ENCODE measurements at places on chromosomes 1 and 21.
A peak's percentile ranks its signal among the peaks of the same experiment; 100 is the strongest.

DNA sequence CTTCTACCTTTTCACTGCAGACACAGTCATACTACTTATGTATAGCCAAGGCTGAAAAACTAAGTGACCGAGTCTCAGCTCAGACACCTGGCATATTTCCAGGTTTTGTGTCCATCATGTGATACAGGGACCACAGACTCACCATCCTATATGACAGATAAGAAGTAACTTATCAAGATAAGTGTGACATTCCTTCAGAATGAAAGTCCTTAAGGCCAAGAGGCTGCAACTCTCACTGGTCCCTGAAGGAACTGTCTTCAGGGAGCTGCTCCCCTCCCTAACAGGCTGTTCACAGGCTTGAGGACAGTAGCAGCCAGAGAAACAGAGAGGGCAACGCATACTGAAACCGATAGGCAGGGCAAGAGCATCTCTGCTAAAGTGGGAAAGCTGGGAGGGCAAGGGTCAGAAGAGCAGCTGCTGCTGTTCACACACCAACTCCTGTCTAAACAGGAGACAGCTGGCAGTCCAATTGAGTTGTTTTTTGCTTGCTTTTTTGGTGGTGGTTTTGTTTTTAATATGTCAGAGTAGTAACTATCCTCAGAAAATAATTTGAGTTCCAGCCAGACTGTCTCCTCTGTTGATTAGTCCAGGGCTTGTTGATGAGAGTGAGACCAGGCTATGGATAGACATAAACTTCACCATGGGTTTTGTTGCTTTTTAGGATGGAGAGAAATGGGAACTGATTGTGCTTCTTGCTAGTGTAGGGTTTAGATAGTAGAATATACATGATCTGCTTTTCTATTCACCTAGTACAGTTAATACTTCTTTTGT lies 67.7 kb downstream of the MACF1 start:
- no peak for DNase-seq

- DNase-seq = no peak
These were observed 21.2 kb downstream of the RCSD1 start for GRCh38 chr1:167651161-167651693.

DNA sequence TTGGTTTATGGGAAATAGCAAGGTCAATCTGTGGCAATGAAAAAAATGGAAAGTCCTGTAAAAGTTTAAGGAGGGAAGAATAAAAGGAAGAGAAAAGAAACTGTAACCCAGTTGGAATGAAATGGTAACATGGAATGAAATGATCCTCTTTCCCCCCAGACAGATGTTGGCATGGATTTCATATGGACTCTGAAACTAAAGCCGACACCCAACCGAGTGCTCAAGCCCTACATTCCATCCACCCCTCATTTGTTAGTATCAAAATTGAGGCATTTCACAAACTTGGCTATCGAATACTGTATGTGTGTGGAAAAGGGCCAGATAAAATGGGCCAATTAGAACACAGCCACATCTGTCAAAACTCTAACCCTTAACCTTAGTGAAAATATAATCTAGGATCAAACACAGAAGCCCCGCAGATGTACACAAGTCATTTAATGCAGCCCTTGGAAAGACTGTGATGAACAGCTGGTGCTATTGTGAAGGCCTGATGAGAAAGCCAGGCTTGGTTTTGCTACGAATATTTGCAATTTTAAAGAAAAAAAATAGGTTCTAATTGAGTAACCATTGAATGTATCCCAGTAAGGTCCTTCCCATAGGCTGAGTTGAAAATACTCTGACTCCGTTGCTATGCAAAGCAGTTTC lies 72.6 kb upstream of the RGL1 start:
- no peak for DNase-seq

- DNase-seq = no peak
These were observed 5.4 kb downstream of the EIF2D start for GRCh38 chr1:206606867-206607266.

DNA sequence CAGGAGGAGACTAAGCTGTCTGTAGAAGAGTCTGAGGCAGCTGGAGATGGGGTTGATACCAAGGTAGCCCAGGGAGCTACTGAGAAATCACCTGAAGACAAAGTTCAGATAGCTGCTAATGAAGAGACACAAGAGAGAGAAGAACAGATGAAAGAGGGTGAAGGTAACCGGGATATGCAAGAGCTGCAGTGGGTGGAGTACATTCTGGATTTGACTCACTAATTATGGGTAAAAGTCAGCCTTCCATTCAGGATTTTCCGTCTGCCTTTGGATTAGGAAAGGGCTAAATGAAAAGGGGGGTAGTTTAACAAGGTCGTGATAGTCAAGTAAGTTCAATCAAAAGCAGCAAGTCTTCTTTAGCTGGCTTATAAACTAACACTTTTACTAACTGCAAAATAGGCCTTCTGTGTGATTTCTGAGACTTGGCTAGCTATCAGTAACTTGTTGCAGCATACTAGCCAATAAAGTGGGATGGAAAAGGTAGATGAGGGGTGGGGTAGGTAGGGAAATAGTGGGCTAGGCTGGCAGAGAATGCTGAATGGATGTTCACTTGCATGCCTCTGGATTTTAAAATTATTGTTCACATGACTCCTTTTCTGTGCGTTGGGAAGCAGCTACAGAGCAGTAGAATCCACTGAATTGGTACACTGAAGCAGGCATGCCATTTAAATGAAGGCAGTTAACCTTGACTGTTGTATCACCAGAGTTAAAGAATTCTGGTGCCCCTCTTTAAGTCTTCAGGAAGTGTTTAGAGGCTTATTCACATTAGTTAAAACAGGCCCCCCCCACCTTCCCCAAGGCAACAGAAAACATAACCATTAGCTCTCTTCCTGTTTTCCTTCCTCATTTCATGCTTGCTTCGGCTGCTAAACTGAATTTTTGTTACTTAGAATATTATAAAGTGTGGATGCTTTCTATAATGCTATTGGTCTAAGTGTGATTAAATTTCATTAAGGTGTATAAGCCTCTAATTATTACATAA lies 15.4 kb downstream of the CCDC17 start:
- peak; percentile 24 for DNase-seq

DNA sequence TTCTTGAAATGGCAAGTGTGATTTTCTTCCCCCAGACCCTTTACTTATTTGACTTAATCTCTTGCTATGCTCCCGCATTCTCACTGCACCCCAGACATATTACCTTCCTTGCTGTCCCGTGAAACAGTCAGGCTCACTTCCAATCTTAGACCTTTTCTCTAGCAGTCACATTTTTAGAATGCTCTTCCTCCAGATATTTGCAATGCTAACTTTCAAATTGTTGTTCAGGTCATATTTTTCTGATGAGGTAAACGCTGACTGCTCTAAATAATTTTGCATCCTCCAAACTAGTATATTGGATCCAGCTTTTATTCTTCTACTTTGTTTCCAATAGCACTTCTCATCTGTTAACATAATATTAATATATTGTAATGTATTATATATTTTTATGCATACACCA lies 648.2 kb upstream of the NEGR1 start:
- DNase-seq = no peak

DNA sequence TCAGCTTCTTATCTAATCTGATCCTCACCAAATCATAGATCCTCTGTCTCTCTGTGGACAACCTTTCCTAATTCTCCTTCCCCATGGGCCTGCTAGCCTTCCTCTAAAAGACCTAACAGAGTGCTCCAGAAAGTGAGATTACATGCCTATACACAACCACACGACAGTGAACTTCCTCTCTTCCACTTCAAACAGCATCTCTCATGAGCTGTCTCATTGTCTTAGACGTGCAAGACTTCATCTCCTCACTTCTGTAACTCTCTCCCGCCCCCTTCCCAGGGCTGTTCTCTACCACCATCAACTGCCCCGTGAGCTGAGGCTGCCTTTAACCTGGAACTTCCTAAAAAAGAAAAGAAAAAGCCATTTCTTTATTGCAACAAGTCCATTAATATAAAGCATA lies 14.1 kb upstream of the A3GALT2 start:
- DNase-seq = no peak

GRCh38 chr21:43345746-43346409 lies 81.1 kb downstream of the SIK1 start:
- peak; percentile 68 for DNase-seq

DNA sequence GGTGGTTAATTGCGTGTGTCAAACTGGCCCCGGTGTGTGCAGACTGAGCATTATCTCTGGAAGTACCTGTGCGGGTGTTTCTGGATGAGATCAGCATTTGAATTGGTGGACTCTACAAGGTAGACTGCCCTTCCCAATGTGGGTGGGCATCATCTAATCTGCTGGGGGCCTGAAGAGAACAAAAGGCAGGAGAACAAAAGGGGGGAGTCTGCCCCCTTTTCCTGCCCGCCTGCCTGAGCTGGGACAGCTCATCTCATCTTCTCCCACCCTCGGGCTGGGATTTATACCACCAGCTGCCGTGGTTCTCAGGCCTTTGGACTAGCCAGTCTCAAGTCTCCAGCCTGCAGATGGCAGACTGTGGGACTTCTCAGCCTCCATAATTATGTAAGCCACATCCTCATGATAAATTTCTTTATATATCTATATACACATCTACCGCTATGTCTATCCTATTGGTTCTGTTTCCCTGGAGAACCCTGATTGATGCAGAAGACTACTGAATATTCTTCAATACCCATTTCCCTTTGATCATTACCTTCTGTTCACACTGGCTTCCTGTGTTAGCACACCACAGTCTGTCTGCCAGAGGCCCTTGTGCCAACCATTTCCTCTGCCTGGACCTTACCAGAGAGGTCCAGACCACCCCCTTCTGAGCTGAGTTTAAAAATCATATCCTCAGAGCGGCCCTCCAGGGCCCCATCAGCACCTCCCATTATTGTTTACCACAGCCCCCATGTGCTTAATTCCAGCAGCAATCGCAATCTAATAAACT lies 25.2 kb downstream of the RCAN1 start:
- DNase-seq = no peak

- no peak for DNase-seq
These were observed 75.3 kb downstream of the C1orf21 start for GRCh38 chr1:184462155-184462554.

GRCh38 chr1:59333626-59334277 lies 36.9 kb downstream of the FGGY start:
- DNase-seq = no peak

DNA sequence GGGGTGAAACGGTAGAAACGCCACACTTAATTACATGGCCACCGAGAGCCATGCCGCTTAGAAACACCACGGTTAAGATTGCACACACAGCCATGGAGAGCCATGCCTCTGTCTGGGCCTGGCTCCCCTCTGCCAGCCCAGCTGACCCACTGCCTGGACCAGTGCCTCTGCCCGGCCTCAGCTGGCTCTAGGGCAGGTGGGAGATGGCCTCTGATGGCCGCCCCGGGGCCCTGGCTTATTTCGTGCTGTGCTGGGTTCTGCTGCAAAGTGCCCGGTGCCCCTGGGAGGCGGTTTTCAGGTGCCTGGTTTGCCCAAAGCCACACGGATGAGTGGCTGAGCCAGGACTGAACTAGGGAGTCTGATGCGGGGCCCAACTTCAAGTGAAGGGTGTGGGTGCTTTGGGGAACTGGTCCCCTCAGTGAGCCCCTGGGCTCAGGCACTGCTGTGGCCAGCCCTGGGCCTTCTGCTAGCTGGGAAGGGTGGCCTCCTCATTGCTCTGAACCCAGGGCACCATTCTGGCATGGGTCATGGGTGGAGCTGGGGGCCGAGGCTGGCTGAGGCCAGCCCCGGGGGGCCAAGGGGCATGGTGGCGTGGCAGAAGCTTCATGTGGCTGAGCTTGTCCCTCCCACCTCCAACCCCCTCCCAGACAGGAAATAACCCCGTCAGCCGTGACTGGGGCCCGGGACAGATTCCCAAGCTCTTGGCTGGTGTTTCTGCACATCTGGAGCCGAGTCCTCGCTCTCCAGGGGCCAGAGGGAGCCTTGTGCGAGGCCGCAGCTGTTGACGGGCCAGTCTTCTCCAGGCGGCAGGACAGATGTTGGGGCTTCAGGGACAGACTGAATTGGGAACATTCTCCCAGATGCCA lies 1.9 kb upstream of the GPR153 start:
- DNase-seq = no peak

DNA sequence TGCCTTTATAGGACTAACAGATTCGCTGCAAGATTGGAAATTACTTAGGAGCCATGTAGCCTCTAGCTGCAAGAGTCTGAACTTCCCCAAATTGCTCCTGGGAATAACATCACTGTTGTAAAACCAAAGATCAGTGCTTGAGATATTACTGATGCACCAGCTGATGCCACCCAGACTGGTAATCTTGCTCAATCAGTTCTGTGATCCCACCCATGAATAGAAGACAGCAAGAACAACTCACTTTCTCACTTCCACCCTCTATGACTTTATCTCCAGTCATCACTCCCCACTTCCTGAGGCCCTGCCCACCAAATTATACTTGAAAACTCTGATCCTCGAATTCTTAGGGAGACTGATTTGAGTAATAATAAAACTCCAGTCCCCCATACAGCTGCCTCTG lies 1011.1 kb downstream of the PLA2G4A start:
- no peak for DNase-seq

DNA sequence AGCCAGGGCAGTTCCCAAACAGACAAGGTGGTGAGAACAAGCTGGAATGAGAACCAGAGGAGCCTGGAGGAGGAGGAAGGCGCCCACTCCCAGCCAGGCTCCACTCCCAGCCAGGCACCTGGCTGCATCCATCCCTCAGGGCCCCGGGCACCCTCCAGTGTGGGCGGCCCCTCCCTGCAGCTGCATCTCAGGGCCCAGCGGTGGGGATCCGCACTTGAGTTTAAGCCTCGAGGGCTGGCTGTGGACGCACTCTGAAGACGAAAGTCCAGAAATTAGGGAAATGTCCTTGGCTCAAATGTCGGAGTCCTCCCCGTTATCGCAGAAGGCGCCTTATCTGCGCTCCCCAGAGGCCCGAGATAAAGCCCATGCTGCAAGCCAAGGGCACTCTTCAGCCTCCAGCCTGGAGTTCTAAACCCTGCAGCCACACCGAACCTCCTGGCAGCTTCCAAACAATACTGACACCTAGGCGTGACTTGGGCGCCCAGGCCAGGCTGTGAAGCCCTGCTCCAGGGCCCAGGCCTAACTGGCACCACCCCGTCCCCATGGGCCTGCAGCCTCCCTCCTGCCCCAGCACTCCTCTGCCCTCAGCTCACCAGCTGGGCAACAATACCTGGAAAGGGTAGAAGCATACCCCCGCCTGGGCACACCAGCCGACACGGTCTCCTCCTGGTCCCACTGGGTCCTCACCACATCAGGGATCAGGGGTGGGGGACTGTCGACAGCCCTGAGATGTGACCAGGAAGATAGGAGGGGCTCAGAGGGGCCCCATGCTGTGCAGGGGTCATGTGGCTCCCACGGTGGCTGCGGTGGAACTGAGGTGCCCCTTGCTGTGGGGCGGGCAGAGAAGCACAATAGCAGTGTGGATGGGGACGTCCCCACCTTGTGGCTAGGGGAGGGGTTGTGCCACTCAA lies 184.8 kb upstream of the VAMP3 start:
- DNase-seq = no peak

DNA sequence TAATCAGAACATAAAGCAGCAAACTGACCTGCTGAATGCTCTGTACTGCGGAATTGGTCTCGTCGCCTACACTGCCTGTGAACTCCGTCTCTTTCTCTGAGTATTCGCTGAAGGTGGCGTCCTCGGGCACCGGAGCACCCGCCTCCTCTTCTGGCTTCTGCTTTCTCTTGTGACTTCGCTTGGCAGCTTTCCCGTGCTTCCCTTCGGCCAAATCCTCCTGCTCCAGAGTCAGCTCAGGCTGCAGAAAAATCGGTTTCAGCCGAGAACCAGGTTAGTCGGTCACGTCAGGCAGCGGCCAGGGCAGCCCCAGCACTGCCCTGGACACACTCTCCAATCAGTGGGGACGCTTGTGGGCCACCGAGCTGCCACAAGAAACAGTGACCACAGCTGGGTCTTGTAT lies 35.8 kb upstream of the RIPK4 start:
- peak; percentile 42 for DNase-seq

Data from fibroblast of skin of back (primary cell).